ENCODE measurements at places on chromosomes 2 and 18.

DNA sequence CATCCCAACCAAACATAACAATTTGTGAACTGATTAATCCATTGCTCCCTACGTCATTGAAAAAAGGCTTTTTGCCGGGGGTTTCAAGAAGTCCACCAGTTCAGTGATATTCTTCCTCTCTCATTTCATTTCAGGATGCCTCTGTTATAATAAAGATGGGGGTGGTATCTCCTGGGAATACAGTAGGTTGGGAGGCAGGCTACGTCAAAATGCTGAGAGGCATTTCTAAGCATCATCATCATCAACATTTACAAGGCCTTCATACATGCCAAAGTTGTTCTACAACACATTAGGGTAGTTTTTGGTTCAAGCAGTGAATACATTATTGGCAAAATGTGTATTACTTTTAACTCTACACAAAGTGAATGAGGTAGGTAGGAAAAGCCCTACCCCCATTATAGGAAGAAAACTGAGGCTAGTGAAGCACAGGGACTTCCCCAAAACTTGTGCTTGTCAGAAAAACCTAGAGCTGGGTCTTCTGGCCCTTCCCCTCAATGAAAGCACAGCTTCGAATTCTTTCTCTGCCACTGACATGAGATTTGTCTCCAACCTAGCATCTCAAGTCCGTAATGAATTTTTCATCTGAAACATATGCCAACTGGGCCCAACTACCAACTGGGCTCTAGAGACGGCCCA lies 11.3 kb downstream of the OSR1 start:
- no peak for DNase-seq

DNA sequence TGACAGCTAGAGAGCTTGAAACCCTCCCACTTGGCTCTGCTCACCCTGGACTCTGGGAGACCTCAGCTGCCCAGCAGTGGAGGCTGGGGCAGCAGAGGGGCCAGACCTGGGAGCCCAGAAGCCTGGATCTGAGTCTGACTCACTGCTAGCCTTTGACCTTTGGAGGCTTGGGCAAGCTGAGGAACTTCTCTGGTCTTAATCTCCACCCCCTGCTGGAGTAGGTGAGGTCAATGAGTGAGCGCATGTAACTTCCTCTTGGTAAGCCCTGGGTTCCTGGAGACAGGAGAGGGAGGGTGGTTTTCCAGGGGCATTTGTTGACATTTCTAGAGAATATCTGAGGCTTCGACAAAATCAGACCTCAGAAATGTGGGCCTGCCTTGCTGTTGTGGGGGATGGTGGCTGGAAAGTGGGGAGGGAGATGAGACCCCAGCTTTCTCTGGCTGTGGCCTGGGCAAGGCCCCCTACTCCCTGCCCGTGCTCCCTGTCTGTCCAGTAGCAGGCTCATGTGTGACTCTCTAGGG lies 73.0 kb upstream of the YWHAQ start:
- DNase-seq, result no peak

DNA sequence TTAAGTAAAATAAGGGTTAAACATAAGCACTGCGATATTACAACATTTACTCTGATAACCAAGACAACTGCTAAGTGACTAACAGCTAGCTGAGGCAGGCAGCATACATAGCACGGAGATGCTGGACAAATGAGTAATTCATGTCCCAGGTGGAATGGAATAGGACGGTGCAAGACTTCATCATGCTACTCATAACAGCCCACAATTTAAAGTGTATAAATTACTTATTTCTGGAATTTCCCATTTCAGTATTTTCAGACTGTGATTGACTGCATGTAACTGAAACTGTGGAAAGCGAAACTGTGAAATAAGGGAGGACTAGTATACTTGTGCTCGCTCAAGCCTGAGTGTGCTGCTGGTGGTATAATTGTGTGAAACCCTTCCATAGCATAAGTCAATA lies 12.9 kb downstream of the IER3IP1 start:
- no peak for DNase-seq

- no peak for DNase-seq
These were observed 193.6 kb upstream of the PKDCC start for GRCh38 chr2:41854227-41854626.

- DNase-seq, result no peak
These were observed 74.4 kb upstream of the TRIB2 start for GRCh38 chr2:12642332-12642731.

DNA sequence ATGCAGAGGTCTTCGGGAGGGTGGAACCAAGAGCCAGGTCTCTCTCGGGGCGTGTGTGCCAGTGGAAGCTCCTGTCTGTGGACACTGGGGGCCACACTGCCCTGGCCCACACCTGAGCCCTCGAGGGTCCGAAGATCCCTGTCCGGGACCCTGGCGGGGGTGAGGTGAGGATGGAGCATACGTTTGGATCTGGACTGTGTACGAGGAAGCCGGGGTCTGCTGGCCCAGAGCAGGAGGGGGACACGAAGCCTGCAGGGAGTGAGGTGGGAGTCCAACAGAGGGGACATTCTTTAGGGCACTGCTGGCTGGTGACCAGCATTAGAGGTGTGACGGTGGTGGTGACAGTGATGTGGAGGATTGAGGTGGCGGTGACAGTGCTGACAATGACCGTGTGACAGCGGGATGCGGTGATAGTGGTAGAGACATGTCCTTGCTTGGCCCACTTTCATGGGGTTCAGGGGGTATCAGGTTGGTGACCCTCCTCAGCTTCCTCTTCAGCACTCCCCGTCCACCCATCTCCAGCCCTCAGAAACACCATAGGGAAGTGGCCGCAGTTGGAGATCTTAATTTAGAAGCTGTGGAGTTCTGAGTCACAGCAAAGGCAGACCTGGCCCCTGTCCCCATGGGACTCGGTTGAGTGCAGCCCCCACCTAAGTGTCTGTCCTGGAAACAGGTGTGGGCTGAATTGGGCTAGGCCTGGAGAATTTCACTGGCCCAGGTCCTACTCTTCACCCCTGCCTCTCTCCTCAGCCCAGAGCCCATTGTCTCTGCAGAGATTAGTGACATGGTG lies 252.0 kb downstream of the DYSF start:
- DNase-seq, result no peak

GRCh38 chr2:175577368-175577970 lies 396.0 kb upstream of the ATP5MC3 start:
- DNase-seq, result no peak

DNA sequence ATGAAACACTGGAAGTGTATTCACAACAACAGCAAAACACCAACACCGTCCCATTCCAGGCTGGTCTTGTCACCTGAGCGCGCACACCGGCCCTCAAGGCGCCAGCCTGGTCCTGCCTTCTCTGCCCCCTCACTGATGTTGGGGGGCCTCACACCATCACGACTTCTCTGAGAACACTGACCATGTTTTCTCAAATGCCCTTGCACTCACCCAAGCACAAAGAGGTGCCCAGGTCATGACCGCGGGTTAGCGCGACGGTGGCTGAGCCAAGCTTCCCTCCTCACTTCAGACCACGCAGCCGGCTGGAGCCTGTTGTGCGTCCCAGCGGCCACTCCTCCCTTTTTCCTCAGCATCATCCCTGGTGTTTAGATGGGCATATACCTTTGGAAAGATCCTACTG lies 101.3 kb upstream of the SALL3 start:
- no peak for DNase-seq

DNA sequence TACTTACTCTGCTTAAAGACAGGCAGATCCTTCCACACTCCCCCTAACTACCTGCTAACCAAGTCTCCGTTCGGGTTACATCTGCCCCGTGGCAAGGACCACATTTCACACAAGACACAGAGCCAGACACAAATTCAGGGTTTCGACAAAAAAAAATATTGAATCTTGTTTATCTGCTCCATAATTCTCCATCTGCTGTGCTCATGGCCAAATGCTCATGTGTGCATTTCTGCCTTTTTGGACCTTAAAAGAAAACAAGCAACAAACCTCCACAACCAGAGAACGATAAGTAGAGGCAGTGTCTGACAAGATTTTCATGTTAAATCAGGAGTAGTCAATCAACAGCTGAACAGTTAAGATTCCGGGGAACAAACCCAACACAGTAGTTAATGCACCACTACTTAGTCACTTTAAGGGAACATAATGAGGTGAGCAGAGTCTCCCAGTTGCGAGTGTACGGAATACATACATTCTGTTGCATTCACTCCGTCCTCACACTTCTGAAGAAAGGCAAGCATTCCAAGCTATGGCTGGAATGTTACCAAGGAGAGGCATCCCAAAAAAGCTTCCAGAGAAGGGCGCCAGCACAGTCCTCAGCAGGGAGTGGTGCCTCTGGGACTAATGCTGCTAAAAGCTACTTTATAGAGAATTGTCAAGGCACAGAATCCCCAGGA lies 121.0 kb downstream of the ANKRD44 start:
- DNase-seq, result peak; percentile 58

DNA sequence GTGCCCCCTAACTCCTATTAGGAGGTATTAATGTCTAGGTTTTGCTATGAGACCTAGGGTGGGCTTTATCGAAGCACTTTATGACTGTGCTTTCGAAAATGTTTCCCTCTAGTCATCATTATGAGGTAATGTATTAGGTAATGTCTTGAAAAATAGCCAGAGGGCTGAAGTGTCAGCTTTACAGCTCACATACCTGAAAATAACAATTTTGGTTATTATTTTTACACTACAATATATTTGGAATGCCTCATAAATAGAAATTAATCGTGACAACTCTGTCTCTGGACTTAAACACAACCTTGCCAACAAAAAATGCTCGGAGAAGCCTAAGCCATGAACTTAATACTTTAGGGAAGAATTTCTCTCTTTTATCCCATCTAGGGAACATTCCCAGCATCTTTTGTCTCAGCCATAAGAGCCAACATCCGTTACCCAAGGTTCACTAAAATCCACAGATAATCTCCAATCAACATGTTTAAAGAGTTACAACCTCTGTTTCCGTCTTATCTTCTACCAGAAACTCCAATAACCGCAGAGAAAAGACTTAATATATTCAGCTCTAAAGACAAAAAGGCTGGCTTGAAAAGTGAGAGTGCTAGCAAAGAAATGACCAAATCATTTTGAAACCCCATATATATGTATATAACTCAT lies 130.9 kb upstream of the RND3 start:
- DNase-seq, result no peak

DNA sequence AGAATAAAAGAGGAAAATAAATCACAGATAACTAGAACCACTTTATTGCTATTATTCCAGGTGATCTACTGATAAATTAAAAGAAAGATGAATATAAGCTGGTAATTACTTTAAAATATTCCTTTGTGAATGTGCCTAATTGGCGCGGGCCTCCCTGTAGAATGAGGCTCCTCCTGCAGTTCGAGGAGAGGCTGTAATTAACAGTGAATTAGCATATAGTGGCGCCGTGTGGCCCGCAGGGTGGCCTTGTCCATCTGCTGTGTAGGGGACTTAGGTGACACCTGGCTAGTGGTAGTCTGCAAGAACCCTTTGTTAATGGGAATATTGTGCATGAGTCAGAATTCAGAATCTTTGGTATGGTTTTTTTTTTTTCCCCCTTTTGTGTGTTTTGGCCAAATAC lies 119.8 kb downstream of the AGAP1 start:
- no peak for DNase-seq

DNA sequence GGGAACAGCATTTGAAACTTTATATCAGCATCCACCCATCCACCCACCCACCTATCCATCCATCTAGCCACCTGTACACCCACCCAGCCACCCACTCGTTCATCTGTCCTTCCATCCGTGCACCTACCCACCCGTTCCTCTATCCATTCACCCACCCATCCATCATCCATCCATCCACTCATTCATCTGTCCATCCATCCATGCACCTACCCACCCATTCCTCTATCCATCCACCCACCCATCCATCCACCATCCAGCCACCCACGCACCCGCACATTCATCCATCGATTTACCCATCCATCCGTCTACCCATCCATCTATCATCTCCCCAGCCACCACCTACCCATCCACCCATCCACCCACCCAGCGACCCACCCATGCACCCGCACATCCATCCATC lies 24.8 kb downstream of the LDLRAD4 start:
- no peak for DNase-seq

GRCh38 chr18:7459851-7460770 lies 107.0 kb upstream of the PTPRM start:
- peak; percentile 11 for DNase-seq

- no peak for DNase-seq
These were observed 49.7 kb downstream of the KLHL29 start for GRCh38 chr2:23434721-23435121.

- DNase-seq, result peak; percentile 79
These were observed 1.2 kb downstream of the ANKMY1 start for GRCh38 chr2:240556553-240557100.

- DNase-seq, result no peak
These were observed 5.7 kb downstream of the SCN3A start for GRCh38 chr2:165198181-165198580.

GRCh38 chr2:73034661-73035375 lies 36.7 kb downstream of the SFXN5 start:
- DNase-seq, result no peak

DNA sequence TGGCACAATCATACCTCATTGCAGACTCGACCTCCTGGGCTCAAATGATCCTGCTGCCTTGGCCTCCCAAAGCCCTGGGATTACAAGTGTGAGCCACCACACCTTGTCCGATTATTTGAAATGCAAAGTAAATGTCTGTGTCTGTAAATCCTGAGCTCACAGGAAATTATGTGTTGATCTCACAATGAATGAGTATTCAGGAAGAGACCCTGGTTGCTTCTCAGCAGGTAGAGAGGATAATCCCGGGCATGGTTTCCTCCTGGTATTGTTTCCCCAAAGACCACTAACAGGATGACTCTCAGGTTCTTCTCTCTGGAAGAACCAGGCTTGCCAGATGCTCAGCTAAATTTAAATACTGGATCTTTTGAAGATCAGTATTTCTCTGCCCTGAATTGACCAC lies 147.6 kb downstream of the LDLRAD4 start:
- no peak for DNase-seq

- DNase-seq, result no peak
These were observed 5.9 kb upstream of the NARS1 start for GRCh38 chr18:57627488-57627887.

DNA sequence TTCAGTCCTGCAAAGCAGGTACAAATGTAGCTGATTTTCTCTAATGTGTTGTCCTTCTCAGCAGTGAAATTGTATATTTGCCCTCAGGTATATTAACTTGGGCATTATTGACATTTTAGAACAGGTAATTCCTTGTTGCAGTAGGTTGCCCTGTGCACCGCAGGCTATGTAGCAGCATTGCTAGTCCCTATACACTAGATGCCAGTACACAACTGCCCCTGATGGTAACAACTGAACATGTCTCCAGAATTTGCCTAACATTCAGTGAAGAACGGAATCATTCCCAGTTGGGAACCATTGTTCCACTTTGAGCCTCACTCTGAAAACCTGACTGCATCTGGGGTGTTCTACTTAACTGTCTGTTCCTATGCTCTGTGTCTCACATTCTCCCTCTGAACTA lies 23.1 kb upstream of the TFPI start:
- DNase-seq, result peak; percentile 56

All from GM23338 (cell line).